Skeletal muscle cell (primary cell): ENCODE measurements at places on chromosomes 4 and X.
A peak's percentile ranks its signal among the peaks of the same experiment; 100 is the strongest.

GRCh38 chrX:30504309-30504708 lies 73.3 kb downstream of the TASL start:
- DNase-seq, result no peak

DNA sequence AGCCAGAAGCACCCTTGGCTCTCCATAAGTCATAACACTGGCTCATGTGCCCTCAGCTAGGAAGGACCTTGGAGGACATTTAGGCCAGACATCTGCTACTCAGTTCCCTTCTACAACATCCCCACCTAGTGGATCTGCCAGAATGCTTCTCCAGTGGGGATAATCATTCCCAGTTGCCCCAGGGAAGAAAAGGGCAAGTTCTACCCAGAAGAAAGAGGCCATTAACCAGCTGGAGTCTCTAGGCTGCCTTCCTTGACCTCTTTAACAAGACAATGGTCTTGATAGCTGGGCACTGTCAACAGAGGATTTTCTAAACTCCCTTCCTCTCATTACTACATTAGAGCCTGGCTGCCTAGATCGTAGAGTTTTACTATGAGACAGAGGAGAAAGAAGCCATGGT lies 42.0 kb downstream of the LGI2 start:
- DNase-seq, result peak; percentile 7

DNA sequence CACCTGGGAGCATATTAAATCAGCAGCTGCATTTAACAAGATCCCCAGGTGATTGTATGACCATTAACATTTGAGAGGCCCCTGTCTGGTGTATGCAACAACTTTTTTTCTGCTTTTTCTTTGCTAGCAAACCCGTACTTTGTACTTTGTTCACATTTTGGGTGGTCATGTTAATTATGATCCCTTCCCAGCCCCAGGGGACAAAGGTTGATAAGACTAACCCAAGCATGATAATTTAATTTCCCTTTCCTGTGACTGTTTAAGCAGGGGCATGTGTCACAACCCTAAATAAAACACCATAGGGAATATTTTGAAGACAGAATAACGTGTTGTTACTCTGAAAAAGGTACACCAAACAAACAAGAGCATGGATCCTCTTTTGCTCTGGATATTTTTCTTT lies 332.0 kb downstream of the PCDH18 start:
- DNase-seq, result no peak

GRCh38 chrX:138866643-138867042 lies 155.1 kb upstream of the FGF13 start:
- DNase-seq, result no peak
